GDM1 (cell line): ENCODE measurements at places on chromosomes 4 and X.

DNA sequence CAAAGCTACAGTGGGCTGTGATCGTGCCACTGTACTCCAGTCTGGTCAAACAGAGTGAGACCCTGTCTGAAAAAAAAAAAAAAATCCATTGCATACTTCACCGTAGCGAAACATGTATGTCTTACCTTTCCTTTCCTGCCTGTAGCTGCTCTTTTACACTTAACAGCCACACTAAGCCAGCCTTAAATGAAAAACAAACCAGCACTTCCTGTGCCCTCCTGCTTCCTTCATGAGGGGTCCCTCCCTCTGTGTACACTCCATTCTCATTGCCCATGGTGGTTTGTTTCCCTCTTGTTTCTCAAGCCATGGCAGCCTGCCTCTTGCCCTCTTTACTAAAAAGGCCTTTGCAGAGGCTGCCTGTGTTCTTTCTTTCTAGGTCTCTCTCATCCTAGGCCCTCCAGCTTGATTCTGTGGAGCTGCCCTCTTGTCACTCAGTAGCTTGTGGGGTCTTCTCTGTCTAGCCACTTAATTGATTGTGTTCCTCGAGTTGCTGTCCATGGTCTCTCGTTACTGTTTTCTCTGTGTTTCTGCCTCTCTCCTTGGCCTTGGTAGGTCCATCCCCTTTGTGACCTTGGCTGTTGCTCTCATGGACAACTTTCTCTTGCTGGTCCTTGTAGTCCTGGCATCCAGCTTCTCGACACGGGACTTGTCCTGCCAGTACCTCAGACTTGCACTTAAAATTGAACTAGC, 52.1 kb upstream of the MSANTD1 start:
- DNase-seq: no peak

DNA sequence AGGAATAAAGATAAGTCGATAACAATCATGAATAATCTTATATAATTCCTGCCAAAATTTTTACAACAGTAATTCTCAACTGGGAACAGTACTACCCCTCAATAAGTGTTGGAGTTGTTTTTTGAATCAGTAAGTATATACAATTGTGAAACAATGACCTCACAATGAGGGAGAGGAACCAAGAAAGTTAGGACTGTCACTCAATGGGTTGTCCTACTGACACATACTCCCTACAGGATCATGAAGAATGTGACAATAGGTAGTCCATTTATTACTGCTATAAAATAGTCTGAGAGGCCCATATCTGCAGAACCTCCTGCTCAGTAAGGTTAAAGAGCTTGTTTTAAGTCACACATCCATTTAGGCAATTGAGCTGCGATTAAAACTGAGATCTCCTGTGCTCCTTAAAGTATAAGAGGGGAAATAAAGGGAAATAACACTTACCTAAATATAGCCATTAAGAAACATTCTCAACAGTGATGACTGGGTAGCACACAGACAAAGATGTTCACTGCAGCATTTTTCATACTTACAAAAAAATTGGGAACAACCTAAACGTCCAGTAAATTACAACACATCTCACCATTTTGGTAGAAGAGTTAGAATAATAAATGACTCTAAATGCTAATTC, 26.2 kb downstream of the FBXW7 start:
- DNase-seq: no peak

DNA sequence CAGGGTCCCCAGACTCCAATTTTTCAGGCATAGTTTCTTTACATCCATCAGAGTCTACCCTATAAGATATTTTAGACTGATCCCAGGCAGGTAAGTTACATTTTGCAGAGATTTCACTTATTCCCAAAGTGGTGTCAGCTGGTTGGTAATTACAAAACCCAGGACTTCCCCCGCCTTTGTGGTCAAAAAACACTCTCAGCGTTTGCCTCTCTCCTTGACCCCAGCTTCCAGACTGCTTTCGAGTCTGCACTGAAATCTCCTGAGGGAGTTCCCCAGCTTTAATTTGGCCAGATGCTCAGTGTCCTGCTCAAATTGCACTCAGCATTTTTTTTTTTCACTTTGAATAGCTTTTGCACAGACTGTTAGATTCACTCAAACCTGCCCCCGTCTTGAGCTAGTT, 11.2 kb upstream of the AMOT start:
- DNase-seq: no peak

DNA sequence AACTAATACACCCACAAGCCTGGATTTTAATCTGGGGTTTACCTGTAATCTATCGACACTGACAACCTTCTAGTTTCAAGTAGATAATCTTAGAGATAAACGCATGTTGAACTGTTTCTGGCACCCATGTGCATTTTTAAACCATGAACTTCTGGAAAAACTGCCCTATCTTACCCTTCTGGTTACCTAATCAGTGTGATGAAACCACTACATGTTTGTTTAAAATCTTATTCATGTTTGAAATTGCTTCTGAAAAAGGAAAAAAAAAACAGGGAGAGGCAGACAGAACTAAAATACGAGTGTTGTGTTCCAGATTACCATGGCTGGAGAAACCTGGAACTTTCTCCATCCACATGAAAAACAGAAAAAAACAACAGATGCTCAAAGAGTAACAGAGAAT, 139.3 kb downstream of the MID1IP1 start:
- no peak for DNase-seq

GRCh38 chrX:86148594-86148993, 343 bp downstream of the DACH2 start:
- no peak for DNase-seq

GRCh38 chr4:45580334-45580733, 543.5 kb downstream of the GABRG1 start:
- no peak for DNase-seq

- no peak for DNase-seq
Measured at GRCh38 chrX:15874672-15875071, 20.1 kb upstream of the AP1S2 start.

DNA sequence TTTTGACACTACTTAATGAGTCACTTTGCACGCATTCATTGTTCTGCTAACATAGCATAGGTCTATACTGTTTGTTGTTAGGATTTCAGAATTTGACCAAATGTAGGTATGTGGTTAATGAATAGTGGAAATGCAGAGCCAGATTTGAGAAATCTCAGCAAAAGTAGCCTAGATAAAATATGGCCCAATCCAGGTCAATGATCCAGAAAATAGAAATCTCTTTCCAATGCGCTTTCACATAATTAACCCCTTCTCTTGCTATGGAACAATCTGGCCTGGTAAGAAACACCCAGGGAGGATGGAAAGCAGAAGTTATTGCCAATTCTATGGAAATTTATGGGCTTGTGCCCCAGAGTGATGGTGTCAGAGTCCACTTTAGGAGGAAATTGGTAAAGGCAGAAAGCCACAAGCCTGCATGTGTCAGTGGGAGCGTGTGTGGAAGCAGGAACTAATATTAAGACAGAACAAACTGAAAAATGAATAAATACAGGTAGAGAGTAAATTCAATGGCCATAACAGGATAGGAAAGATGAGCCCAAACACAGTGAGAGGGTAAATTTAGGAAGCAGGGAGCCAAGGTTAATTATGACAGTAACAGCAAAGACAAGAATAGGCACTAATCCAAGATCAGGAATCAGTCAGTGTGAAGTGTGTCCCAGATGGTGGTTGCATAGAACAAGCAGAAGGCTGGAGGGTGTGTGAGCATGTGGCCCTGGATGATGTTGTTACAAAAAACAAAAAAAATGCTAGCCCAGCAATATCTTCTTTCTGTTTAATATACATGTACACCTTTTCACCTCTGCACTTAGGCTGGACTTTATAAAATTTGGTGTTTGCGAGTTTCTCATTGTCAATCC, 102.9 kb downstream of the SYTL5 start:
- no peak for DNase-seq

- no peak for DNase-seq
Measured at GRCh38 chr4:99324361-99324760, 3.2 kb upstream of the ADH1B start.

DNA sequence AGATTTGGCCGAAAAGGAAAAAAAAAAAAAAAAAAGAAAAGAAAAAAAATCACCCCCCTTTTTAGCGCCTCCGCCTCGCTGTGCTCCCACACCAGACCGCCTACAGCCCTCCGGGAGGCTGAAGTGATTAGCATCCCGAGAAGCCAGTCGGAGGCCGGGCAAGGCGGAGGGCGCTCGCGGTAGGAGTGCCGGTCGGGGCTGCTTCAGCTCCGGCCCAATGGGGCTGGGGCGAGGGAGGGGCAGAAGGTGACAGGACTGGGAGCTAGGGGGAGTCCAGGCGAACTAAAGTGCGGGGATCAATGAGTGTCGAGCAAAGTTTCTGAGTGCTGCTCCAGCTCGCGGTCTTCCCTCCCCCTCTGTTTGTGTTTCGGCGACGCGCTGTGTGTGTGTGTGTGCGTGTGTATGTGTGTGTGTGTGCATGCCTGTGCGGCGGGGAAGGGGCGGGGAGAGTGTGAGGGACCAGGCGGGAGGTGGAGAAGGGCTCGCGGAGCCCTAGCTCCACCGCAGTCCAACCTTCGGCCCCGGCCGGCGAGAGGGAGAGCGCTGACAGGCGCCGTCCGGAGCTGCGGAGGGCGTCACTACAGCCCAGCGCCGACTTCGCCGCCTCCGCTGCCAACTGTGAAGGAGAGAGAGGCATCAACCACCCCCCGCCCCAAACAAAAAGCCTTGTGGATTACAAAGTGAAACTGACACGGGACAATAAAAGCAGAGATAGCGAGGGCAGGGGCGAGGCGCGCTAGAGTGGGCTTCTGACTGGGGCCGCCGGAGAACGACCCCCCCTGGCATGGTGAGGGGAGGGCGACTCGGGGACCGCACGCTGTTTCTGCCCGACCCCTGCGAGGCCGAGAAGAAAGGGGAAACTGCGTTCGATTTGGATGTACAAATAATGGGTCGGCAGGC, at the start of gene FAT4:
FAT4 (plus strand) TSS at position 280 of the 900 bp plus-strand sequence. CDS start 1,457 bp downstream, outside the sequence.
- DNase-seq: peak; percentile 29

DNA sequence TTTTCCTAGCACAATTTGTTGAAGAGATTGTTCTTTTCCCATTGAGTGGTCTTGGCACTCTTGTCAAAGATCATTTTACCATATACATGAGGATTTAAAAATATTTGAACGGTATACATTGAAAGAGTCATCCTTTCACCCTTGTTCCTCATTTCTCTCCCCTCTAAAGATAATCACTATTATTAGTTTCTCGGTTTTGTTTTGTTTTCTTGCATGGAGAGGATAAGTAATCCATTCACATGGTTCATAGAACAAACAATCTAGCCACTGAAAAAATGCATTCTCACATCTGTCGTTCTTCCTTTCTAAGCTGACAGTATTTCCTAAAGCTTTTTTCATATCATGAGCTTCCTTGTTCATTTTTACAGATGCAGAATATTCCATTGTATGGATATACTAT, 39.2 kb upstream of the MSMO1 start:
- DNase-seq: no peak

GRCh38 chr4:114025176-114025777, 45.8 kb upstream of the ARSJ start:
- DNase-seq: no peak

- DNase-seq: no peak
Measured at GRCh38 chr4:26746802-26747213, 113.8 kb upstream of the STIM2 start.

GRCh38 chrX:48956728-48957414, 536 bp downstream of the OTUD5 start:
- no peak for DNase-seq

- DNase-seq: no peak
Measured at GRCh38 chr4:56531149-56531770, 25.7 kb downstream of the ARL9 start.

DNA sequence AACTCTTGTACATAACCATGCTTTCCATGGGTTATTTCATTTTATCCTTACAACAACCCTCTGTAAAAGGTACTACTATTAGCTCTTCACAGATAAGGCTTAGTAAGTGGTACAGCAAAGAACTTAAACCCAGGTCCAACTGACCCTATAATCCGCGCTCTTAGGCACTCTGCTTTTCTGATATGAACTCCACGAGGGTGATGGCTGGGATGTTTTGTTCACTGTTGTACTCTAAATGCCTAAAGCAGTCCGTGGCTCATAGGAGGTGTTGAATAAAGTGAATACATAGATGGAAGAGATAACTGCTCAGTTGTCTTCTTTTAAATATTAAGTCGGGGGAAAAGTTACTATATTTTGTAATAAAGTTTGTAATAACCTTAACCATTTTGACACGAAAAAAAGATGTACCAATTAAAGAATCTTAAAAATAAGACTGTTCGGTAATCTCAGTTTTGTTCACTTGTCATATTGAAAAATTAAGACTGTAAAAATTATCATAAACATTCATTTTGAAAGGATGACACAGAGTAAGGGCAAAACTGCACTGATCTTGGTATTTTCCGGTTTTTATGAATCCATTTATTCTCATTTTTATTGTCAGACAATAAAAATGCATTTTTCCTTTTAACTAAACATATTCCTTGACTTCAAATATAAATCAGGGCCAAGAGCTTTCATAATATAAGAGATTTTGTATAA, 166.5 kb downstream of the FBXW7 start:
- no peak for DNase-seq

DNA sequence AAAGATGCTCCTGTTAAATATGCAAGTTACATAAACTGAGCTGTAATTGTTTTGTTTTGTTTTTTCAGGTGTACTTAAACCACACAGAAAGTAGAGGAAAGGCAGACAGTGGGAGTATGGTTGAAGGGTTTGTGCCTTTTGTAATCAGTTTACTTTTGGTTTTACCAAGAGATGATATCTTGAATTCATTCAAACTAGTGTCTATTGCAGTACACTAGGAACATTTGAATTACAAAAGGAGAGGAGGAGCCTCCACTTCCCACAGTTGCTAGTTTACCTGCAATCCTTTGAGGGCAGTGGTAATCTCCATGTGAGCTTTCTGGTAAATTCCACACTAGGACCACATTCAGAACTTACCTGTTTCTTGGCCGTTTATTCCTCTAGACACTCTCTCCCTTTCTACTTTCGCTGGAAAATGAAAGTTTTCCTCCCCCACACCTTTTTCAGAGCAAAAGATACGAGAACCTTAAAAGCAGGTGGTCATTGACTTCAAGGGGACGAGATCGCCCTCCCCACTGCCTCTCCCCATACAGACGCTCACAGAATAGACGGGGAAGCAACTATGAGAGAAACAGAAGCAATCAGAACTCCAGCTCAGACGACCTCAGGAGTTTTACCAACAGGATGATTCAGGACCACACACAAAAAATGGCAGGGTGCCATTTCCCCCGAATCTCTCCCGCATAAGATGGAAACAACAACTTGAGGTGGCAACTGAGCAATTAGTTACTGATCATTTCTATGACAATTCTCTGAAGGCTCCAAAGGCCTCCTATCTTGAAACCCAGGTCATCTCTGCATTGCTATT, 3.3 kb downstream of the RBM47 start:
- no peak for DNase-seq

GRCh38 chr4:76458297-76458696, 23.3 kb downstream of the SHROOM3 start:
- no peak for DNase-seq

GRCh38 chrX:2584251-2585157, 83.7 kb upstream of the DHRSX start:
- no peak for DNase-seq
